ENCODE measurements at places on chromosomes 12 and 14.
A peak's percentile ranks its signal among the peaks of the same experiment; 100 is the strongest.

GRCh38 chr14:96940009-96940408 lies 142.8 kb downstream of the VRK1 start:
- no peak for DNase-seq

DNA sequence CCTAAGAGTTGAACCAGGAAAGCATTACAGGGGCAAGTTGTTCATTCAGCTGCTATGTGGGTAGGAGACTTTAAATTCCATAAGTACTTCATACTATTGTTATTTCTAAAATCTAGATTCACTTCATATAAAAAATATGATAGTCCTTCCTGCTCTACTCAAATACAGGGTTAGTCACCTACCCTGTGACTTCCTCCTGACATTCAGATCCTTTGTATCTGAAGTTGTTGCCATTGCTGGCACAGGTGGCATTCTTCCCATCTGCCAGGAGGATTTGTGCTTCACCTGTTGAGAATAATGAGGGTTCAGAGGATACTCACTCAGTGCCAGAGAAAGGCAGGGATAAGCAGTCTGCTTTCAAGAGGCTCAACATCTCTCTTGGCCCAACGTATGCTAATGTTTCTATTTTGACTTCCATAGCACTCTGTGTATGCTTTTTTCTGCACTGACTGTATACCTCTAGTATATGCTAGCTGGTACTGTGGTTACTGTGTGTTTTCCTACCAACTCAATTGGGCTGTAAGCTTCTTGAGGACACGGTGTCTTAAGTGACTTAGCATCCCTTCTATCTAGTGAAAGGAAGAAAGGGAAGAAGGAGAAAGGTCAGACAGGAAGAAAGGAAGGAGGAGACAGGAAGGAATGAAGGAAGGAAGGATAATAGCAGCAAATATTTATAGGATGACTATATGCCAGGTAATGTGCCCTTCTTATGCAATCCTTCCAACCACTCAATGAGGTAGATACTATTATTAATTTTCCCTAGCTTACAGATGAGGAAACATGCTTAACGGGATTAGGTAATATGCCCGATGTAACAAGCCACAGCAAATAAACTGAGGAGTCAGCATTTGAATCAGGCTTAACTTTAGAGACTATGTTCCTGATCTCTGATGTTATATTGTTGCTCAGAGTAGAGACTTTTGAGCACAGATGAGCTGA lies 38.5 kb upstream of the FGF6 start:
- DNase-seq: no peak

GRCh38 chr12:81811778-81812125 lies 52.6 kb upstream of the PPFIA2 start:
- DNase-seq: no peak

DNA sequence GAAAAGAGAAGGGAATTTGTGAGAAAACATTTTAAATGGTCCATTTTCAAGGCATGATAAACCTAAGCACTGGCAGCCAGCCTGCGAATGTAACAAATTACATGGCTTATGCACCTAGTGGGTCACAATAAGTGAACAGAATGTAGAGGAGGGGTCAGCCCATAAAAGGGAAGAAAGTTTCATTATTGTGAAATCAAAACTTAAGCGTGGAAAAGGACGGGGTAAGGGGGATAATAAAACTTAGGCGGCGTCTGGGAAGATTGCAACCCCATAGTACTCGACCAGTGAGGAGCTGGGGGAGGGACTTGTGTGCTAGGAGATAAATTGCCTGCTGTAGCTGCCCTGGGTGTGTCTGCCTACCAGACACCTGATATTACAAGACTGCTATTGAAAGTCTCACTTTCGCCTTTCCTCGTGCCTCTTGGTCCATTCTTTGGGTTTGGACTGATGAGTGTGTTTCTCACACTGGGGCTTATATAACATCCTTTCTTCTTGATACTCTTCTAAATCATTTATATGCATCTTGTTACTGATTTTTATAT lies 40.6 kb downstream of the ZDHHC17 start:
- no peak for DNase-seq

DNA sequence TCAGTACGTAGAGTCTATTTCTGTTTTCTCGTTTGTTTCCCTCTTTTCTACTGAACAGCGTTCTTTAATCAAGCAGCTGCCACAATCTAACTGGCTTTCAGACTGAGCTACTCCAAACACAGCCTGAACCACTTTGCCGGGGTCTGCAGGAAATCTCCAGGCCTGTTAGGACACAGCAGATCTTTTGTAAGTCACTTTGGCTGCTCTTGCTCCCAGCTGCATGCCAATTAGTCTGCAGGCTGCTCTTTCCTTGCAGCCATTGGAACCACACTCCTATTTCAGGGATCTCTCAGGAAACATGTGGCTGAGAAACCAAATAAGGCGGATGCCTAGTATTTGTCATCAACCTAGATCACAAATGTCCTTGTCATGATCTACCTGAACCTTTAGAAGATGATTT lies 73.6 kb downstream of the TMTC1 start:
- peak; percentile 20 for DNase-seq

GRCh38 chr12:89333564-89334252 lies 18.6 kb downstream of the DUSP6 start:
- no peak for DNase-seq

DNA sequence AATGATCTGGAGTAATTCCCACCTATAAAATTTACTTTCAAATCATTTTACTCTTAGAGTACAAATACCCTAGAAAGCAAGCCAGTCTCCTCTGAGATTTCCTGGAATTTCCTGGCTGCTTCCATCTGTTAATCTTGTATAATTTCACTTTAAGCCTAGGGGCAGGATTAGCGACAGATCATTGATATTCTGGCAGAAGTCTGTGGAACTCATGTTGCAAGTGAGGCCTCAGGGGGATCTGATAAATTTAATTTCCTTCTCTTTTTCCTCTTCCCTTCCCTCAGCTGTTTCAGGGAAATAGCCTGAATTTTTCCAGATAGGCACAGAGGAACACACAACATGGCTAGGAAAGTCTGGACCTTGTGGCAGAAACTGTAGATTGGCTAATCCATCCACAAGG lies 5.9 kb upstream of the KRT6A start:
- no peak for DNase-seq

DNA sequence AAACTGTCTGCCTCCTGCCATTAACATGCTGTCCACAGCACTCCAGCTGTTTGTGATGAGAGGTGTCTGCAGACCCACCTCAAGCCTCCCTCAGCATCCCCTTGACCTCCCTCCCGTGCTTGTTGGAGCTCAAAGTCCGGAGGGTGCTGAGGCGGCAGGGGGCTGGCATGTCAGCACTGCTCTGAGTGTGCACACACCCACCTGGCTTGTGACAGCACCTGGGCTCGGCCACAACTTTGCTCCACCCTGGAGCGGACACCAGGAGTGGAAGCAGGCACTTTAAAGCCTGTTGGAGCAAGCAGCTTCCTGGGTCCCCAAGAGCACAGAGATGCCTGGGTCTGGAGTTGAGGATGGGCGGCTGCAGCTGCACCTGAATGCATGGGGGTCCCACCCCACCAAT lies 20.9 kb downstream of the SERPINA3 start:
- DNase-seq: no peak

DNA sequence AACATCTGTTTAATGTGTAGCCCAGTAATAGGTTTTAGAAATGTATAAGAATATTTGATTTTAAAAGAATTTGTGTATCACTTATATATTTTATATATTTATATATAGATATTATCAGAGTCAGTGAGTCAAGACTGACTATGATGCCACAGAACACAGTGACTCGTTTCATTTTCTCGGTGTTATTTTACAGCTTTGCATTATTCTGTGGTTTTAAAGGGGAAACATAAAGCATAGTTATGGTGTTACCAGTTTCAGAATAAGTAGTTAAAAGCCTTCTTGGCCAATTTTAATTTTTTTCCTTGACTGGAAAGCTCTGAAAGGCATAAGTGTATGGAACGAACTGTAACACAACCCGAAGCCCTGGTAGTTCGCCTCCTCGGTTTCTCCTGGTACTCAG lies 91.0 kb downstream of the GRIP1 start:
- DNase-seq: no peak

DNA sequence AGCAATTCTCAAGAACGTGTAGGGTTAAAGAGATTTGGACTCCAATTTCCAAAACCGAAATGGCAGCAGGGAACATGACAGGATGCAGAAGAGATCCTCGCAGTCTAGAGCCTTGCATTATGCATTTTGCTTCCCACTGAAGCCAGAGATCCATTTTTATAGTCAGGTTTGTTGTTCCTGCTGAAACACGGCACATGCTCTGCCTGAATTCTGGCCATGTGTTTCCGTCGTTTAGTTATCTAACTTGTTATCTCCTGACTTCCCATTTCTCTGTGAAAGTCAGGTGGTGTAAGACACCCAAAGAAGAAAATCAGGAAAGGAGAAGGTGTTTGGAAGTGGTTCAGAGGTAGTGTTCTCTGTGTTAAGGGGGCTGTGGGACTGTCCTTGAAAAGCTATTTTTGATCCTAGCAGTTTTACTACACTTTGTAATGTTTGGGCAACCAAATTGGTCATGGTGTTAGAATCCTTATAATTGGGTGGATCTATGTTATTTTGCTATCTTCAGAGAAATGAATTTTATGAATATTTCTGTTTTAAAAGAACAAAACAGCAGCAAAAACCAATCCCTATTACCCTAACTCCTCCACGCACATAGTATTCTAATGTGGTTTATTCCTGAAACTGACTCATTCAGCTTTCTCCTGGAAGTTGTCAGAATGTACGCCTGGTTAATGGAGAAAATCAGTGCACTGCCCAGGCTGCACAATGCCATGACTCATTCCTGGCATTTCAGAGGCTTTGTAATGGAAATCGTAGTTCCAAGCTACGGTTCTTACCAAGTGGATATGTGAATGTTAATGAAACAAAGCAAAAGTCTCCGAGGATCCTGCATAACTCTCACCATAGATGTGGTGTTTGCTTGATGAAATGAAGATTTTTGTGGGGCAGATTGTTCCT lies 110.1 kb downstream of the SAMD4A start:
- peak; percentile 63 for DNase-seq

GRCh38 chr12:7376196-7376595 lies 67.8 kb downstream of the CD163L1 start:
- DNase-seq: no peak

GRCh38 chr12:104121001-104121400 lies 17.0 kb downstream of the NFYB start:
- no peak for DNase-seq

GRCh38 chr12:18261906-18262305 lies 588 bp downstream of the PIK3C2G start:
- no peak for DNase-seq

DNA sequence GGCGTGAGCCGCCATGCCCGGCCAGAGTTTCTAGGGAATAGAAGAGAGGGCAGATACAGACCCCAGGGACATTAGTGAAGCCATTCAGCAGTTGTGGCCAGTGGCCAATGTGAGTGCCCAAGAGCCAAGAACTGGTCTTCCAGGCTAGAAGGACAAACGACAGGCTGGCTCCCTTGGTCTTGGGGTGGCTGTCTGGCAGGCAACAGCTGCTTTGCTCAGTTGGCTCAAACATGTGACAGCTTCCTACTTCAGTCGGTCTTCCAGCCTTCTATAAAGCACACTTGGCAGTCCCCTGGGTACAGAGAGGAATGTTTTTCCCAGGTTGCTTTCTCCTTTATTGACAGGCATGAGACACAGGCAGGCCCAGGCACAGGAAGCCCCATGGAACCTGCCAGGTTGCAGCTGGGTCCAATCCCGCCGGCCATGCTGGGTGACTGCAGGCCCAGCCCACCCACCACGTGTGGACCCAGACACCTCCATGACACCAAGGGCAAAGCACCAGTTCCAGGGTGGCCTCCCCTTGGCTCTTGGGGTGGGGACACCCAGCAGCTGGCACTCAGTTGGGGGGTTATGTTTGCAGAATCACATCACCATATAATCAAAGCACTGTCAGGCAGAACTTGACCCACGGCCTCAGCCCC lies 15.4 kb downstream of the CHGA start:
- DNase-seq: no peak

GRCh38 chr14:78725086-78725485 lies 554.9 kb downstream of the NRXN3 start:
- DNase-seq: no peak

GRCh38 chr12:25970082-25970481 lies 11.6 kb downstream of the RASSF8 start:
- DNase-seq: no peak

DNA sequence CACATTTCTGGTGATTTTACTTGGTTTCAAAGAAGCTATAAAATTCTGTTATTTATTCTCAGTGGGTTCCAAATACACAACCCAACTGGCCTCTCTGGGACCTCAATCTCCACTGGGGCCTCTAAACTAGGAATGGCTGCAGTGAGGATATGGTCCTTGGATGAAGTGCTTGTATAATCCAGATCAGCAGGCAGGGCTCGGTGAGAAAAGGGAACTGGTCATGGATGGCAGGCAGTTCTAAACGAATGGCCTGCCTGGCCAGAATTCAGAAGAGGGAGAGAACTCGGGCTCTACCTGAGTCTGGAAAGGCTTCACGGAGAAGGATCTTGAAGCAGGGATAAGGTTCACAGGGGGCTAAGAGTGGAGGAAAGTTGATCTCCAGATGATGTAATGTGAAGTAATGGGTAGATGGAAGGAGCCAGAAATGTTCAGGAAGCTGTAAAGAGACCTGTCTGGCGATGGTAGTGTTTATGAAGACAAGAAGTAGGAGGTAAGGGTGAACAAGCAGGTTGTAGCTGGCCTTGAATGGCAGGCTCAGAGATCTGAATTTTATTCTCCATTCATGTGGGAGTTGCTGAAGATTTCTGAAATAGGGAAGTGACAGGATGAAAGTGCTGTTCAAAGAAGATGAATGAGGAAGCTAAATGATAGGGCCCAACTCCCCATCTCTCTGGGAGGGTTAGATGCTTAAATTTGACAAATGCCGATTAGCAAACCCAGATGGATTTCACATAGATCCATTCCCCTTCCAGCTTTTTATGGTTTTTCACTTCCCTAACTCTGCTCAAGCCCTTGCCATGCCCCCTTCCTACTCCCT lies 31.5 kb upstream of the ANO6 start:
- no peak for DNase-seq

All from iPS DF 6.9 (cell line).